ENCODE measurements at places on chromosomes 2 and 18.

DNA sequence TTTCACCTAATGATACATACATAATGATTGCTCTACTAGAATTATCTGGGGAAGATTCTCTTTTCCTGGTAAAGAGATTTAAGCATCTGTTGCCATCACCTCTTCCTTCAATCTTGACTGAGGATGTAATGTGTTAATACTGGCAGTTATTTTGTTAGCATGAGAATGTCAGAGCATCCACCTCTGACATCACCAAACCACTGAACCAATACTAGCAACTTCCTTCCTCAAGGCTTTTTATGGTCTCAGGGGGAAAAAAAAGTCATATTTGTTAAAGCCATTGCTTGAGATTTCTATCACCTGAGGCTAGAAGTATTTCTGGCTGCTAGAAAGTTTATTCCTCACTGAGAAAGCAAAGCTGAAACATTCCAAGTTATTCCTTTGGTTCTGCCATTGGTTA is 48.5 kb downstream of the DSEL start:
- DNase-seq, result no peak

DNA sequence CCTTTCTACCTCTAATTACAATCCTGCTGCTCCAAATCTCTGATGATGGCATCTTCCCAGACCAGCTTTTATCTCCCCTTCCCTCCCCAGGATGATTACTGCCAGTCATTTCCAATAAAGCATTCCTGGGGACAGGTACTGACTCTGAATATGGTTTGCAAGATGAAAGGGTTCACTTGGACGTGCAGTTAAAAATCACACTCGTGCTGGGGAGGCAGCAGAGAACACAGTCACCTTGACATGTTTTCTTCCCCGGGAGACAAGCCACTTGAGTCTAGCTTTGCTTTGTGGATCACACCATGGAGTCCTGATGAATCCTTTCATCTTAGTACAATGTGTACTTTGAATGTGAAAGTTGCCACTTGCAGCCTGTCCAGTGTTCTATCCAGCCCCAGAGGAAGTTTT is 175.0 kb downstream of the ALPK2 start:
- DNase-seq, result no peak

DNA sequence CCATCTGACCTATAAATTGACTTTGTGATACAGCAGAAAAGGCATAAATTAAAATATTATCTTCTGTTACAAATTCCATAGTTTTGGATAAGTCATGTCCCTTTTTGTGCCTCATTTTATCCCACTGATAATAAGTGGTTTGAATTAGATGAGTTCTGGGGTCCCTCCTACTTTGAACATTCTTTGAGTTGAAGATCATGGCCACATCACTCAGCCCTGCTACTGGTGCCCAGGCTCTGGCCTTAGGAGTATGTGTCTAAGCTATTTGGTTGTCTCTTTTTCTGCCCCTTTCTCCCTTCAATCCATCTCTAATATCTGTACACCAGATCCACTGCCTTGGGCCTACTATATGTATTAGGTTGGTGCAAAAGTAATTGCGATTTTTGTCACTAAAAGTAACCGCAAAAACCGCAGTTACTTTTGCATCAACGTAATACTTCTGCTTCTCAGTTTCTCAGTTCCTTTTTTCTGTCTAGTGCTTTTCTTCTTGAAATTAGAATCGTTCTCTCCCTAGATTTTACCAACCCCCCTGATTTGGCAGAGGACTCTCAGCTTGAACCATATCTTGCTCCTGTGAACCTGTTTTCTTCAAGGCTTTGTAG is 362.5 kb upstream of the TNP1 start:
- DNase-seq, result no peak

- DNase-seq, result peak; percentile 39
Measured at GRCh38 chr18:23106575-23106974, 28.7 kb upstream of the CABLES1 start.

- no peak for DNase-seq
Measured at GRCh38 chr18:8088626-8089025, 520.6 kb upstream of the RAB12 start.

DNA sequence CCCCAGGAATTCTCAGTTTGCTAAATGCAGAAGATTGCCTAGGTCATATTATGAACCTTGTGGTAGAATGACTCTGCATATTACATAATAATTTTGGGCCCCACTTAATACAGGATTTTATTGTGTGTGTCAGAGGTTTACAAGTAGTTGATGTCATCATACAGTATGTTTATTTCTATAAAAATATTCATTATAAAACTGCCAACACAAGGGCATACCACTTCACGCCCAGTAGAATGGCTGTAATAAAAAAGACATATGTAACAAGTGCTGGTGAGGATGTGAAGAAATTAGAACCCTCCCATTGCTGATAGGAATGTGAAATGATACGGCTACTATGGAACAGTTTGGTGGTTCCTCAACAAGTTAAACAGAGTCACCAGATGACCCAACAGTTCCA is 61.4 kb upstream of the TWSG1 start:
- DNase-seq, result no peak

GRCh38 chr2:2524348-2524941 is 193.4 kb upstream of the MYT1L start:
- no peak for DNase-seq

GRCh38 chr2:38171208-38171855 is 95.4 kb upstream of the CYP1B1 start:
- no peak for DNase-seq

DNA sequence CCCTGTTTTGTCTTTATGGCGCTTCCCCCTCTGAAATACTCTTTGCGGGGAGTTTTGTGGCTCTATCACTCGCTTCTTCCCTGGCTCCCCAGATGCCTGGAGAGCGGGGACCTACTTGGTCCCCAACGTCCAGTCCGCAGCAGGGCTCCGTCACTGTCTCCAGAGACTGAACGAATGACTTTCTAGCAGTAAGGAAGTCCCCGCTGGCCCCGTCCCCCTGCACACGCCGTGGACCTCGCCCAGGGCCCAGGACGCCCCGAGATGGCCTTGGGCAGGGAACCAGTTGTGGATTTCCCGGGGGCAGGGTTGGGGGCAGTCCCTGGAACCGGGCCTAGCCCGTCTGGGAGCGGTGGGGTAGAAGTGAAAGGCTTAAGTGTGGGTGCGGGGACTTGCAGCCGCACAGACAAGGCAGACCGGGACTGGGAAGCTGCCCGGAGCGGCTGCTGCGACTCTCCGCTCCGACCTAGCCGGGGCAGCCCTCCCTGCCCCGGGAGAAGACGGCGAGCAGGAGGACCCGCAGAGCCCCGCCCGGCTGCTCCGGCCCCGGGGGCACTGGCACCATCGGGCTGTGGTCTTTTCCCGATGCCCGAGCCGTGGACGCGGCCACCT is 821 bp upstream of the EPHA4 start:
- peak; percentile 27 for DNase-seq

- DNase-seq, result no peak
Measured at GRCh38 chr2:203720915-203721672, 14.7 kb downstream of the CD28 start.

DNA sequence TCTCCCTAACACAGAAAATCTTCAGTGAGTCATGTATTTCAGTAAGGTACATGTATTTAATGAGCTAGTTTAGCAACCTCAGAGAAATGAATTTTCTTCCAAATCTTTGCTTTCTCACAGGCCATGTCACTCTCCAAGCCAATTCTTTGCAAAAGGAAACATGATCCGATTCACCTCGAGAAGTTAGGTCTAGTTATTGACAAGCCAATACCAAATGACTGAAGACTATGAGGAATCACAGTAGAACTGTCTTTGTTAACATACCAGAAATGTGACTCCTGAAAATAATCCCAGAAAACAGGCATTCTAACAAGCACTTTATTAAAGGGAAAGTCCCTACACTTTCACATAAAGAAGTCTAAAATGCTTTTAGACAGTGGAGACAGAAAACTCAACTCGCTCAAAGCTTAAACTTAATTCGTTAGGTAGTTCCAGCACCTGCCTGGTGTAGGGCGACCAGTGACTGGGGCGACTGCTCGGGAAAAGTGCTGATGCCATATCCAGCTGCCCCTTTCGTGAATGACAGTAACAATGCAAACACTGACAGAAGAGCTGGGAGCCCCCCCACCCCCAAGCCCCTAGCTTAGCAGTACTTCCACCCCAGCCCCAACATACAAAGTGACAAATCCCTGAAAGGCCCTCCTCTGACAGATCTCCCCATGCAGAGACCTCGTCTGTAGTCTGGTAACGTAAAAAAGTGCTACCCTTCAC is 1.8 kb downstream of the MEMO1 start:
- peak; percentile 24 for DNase-seq

- DNase-seq, result no peak
Measured at GRCh38 chr2:27041752-27042151, 9.0 kb downstream of the TMEM214 start.

GRCh38 chr2:19746137-19746600 is 155.6 kb downstream of the TTC32 start:
- DNase-seq, result no peak

GRCh38 chr2:98487806-98488189 is 43.1 kb downstream of the INPP4A start:
- no peak for DNase-seq

- no peak for DNase-seq
Measured at GRCh38 chr2:159432610-159433009, 146.1 kb upstream of the WDSUB1 start.

DNA sequence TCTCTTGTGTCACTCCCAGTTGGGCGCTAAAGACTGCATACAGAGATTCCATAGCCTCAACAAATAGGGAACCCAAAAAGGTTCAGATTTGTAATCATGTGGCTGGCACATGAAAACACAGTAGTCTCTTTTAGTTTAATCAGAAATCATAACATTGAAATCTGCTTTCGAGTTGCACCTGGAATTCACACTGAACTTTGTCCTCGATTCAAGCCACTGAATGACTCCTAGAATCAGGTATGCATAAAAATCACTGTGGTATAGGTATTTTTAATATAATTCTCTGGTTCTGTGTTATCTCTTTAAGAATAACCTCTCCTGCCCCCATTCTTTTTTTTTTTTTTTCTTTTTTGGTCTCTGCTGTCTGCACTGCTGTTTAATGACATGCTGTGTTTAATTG is 150.2 kb downstream of the KCNH7 start:
- DNase-seq, result no peak

- no peak for DNase-seq
Measured at GRCh38 chr2:229486673-229487072, 215.6 kb upstream of the PID1 start.

DNA sequence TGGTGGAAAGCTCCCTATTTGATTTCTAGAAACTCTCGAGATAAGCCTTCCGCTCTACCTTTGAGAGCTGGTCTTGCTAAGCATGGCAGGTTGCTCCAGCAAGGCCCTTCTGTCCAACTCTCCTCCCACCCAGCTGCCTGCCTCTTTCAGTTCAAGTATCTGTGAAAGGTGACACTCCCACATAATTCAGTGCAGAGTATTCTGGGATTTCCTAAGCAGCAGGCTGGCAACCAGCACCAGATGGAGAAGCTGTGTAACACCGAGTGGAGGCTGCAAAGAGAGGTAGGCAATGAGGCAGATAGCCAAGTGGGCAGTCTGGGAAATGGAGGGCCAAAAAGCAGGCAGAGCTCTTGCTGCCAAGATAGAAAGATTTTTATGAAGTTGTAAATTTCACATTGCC is 88.4 kb upstream of the CAVIN2 start:
- DNase-seq, result no peak

- DNase-seq, result no peak
Measured at GRCh38 chr2:177245010-177245422, 19.5 kb downstream of the NFE2L2 start.

GRCh38 chr2:183001948-183002347 is 36.3 kb downstream of the NCKAP1 start:
- DNase-seq, result no peak

DNA sequence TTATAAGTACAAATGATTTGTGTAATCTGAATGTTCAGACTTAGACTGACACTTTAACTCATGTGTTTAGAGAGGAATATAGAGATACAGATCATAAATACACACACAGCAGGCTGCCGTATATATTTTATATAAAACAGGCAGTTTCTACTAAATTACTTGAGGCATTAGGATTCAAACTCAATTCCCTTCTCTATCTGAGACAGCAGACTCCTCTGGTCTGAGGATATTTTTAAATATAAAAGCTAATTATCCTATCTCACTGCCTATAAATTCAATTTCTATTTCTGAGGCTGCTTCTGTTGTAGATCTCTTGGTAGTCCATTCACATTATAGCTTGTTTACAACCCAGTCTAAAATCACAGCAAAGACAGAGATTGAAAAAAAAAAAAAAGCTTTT is 46.9 kb downstream of the BCL2 start:
- DNase-seq, result no peak

Measured in HuH-7.5 (cell line).